ENCODE measurements at places on chromosomes 3 and 15. TPM values are rescaled to one million over a fixed set of nuclear protein-coding genes. Genes with fewer than 3 reads are reported as not detected.

UCN2 gene
- not detected for total RNA-seq

FXR1 gene
- 283 TPM for total RNA-seq

GRCh38 chr3:15899388-15899787, 101.6 kb upstream of the ANKRD28 start:
- no peak overlapping the region for H3K4me3 ChIP-seq
- H3K36me3 ChIP-seq, result no peaks in the 10 kb centered on the region
- H3K4me1 ChIP-seq, result no peaks in the 10 kb centered on the region
- no peak for DNase-seq

- peaks cover 19% of the 10 kb centered on the region for H3K4me1 ChIP-seq
- no peaks in the 10 kb centered on the region for H3K27me3 ChIP-seq
- peaks cover 55% of the 10 kb centered on the region for H3K36me3 ChIP-seq
These were observed 5.5 kb downstream of the AP2M1 start for GRCh38 chr3:184180165-184180564.

- no peaks in the 10 kb centered on the region for H3K36me3 ChIP-seq
- H3K4me3 ChIP-seq, result no peak overlapping the region
- no peak overlapping the region for H3K27ac ChIP-seq
- no peaks in the 10 kb centered on the region for H3K4me1 ChIP-seq
- no peak for DNase-seq
These were observed 95.0 kb downstream of the VGLL4 start for GRCh38 chr3:11548721-11549131.

- H3K4me1 ChIP-seq, result peaks cover 4% of the 10 kb centered on the region
- DNase-seq, result no peak
- no peak overlapping the region for H3K4me3 ChIP-seq
- H3K27me3 ChIP-seq, result no peaks in the 10 kb centered on the region
- H3K36me3 ChIP-seq, result peaks cover 40% of the 10 kb centered on the region
These were observed 2.1 kb downstream of the SEC61A1 start for GRCh38 chr3:128054367-128054766.

GRCh38 chr15:86608461-86609205, 529.0 kb downstream of the AGBL1 start:
- no peak for DNase-seq
- no peaks in the 10 kb centered on the region for H3K27me3 ChIP-seq
- H3K36me3 ChIP-seq, result no peaks in the 10 kb centered on the region
- H3K4me3 ChIP-seq, result no peak overlapping the region
- no peak overlapping the region for H3K27ac ChIP-seq

DNA sequence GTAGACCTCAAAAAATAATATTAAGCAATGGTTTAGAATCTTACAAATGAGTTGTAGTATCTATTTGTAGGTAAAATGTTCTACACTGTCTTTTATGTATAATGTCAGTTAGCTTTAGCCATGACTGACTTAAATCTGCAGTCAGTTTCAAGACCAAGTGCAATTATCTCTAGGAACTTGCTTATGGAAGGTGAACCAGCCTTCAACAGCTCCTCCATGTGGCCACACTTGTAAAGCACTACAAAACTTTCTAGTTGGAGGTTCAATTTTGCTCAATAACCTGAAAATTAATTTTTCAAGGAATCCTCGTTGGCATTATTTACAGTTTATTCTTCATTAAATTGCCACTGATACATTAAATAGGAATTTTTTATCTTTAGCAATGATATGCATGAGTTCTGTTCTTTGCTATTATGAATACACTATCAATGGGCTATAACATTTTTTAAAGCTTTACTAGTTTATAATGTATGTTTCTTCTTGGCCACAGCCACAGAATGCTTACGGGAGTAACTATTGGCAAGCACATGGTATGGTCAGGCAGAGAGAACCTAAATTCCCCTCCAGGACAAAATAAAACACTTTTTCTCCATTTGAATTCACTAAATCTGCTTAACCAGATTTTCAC, 315.3 kb upstream of the UBE2E2 start:
- DNase-seq, result no peak
- H3K27ac ChIP-seq, result no peak overlapping the region
- no peak overlapping the region for H3K4me3 ChIP-seq
- H3K4me1 ChIP-seq, result no peaks in the 10 kb centered on the region
- no peaks in the 10 kb centered on the region for H3K36me3 ChIP-seq

DNA sequence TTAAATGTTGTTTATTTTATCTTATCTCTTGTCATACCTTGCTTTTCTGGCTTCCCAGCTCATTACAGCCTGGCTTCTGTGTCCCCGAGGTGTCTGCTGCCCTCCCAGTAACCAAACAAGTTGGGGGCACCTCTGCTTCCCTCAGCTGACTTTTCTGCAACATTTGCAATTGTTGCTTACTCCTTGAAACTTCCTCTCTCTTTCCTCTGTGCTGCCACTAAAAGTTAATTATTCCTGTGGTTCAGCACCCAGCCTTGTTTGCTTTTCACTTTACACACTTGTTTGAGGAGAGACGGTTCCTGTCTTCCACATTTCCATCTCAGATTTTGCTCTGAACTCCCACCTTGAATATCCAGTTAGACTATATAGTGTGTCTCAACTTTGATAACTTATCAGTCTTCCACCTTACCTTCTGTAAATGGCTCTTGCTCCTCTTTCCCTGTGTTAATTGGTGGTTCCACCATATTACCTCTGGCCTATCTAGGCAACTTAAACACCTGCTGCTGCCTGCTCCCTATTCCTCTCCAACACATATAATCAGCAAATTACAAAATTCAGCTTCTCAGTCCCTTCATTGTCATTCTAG, 21.6 kb downstream of the MCTP2 start:
- no peak overlapping the region for H3K4me3 ChIP-seq
- no peaks in the 10 kb centered on the region for H3K4me1 ChIP-seq
- H3K27ac ChIP-seq, result no peak overlapping the region
- no peaks in the 10 kb centered on the region for H3K27me3 ChIP-seq
- H3K36me3 ChIP-seq, result no peaks in the 10 kb centered on the region

DNA sequence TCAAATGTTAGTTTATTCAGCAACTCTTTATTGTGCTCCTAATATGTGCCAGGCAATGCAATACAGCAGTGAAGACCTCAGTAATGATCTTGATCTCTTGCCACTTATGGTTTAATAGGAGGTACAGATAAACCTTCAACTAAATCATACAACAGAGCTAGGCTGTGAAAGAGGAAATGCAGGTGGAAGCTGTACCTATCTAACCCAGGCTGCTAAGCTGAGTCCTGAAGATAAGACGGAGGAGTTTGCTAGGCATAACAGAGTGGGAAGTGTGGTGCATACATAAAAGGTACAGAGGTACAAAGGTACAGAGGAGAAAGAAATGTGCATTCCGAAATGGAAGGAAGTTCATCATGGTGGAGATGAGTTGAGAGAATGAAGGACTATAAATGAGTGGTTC, 35.0 kb downstream of the KBTBD8 start:
- DNase-seq, result no peak
- no peaks in the 10 kb centered on the region for H3K27me3 ChIP-seq
- H3K4me3 ChIP-seq, result no peak overlapping the region
- no peaks in the 10 kb centered on the region for H3K36me3 ChIP-seq
- H3K27ac ChIP-seq, result no peak overlapping the region
- H3K4me1 ChIP-seq, result no peaks in the 10 kb centered on the region

- DNase-seq, result no peak
- no peaks in the 10 kb centered on the region for H3K36me3 ChIP-seq
- peaks cover 5% of the 10 kb centered on the region for H3K4me1 ChIP-seq
These were observed at the start of gene XCR1 for GRCh38 chr3:46027021-46027705. TSS of gene XCR1 (minus strand) at chr3:46027483. CDS start at chr3:46021947, 5,536 bp downstream.

Measured in H1 (cell line).